ENCODE measurements at places on chromosomes 1 and 21. TPM values are rescaled to one million over a fixed set of nuclear protein-coding genes. Genes with fewer than 3 reads are reported as not detected.

The FCN3 gene
- not detected for polyA plus RNA-seq

The TFAP2E gene
- polyA plus RNA-seq: 1.5 TPM

The SYT14 gene
- polyA plus RNA-seq: not detected

The SEC16B gene
- 1.2 TPM for polyA plus RNA-seq

The PKLR gene
- not detected for polyA plus RNA-seq

The SPATA45 gene
- polyA plus RNA-seq: not detected

The KRTAP10-1 gene
- not detected for polyA plus RNA-seq

The NIPAL3 gene
- 9.6 TPM for polyA plus RNA-seq

DNA sequence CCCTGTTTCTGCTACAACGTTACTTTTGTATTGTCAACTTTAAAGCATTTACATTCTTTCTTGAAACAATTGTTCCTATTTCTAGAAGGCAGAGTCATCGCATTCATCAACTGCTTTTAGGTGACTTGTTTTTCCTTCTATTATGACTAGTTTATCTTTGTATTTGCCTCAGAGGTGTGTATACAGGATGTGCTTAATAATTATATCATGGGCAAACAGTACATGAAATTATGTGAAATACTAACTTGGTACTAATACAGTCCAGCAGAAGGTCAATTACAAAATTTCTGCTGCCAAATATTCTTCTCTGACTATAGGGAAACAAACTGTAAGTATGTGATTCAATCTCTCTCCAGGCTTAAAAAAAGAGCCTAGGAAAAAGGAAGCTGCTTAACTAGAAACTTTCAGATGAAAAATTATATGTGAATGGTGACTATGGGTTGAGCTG, 101.6 kb downstream of the C4BPA start:
- peak; percentile 42 for DNase-seq

DNA sequence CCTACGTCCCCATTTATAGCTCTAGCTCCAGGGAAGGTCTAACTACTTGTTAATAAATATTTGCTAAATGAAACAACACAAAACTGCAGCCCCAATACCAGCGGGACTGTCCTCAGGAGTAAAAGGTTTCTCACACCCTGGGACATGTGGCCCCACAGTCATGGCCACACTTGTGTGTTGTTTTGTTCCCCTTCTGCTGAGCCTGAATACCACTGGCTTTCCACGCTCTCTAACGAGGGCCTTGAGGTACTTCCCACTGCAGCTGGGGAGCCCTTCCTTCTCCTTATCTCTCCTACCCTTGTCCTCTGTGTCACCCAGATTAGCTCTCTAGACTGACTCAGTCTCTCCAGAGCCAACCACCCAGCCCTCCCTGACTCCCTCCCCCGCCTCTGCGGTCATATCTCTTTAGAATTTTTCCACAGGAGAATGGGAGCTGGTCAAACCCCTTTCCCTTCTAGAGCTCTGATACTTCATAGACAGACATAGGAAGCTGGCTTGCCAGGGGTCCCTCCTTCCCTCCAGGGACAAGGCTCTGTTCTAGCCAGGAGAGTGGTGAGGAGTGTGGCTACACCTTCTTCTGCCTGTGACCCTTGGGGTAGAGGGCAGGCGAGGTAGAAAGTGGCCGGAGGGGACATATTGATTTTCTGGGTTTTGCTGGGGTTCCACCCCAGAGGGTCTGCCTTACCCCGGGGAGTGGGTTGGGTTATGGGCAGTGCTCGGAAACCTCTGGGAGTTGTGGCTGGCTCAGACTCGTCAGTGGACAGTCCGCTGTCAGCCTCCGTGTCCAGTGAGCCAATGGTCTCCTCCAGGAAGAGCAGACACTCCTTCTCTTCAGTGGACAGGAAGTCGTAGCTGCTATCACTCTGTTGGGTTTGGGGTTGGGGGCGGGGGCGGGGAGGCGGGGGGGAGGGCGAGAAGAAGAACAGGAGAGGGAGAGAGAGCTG, 8.1 kb downstream of the C1orf116 start:
- DNase-seq: peak; percentile 64

DNA sequence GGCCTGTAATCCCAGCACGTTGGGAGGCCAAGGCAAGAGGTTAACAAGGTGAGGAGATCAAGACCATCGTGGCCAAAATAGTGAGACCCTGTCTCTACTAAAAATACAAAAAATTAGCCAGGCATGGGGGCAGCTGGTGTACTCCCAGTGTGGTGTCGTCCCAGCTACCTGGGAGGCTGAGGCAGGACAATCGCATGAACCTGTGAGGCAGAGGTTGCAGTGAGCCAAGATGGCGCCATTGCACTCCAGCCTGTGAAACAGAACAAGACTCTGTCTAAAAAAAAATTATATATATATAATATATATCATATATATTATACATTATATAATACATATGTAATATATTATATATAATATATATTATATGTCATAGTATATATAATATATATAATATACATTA, 249.2 kb upstream of the TPTE start:
- peak; percentile 7 for DNase-seq

DNA sequence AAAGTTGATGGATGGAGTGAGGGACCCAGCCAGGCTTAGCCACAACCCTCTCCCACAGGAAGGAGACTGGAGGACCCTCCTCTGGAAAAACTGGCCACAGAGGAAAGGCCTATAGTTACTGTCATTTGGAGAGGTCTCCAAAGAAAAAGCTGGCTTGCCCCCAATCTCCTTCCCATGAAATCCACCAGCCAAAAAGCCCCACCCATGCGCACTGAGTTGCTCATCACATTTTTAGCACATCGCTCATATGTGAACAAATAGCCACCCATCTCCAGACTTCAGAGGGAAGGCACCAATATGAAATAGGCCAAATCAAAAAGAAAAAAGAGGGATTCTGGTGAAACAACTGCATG, 36.9 kb upstream of the QSOX1 start:
- no peak for DNase-seq

GRCh38 chr1:233282582-233282886, 13.0 kb downstream of the PCNX2 start:
- no peak for DNase-seq

DNA sequence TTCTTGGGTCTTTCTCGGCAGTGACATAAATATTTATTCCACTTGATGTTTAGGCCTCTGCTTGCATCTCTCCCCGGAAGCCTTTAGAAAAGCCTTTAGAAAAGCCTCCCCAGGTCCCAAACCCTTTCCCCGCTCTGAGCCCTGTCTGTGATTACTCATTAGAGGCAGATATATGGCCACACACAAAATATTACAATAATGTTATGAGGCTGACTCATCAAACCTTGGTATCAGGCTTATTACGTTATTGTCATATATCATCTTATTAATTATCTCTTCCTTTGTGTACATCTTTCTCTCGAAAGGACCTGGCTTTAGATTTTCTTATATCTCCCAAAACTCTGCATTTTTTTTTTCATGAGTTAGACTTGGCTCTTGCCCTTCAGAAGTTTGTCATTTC, 69.5 kb downstream of the FGGY start:
- no peak for DNase-seq

DNA sequence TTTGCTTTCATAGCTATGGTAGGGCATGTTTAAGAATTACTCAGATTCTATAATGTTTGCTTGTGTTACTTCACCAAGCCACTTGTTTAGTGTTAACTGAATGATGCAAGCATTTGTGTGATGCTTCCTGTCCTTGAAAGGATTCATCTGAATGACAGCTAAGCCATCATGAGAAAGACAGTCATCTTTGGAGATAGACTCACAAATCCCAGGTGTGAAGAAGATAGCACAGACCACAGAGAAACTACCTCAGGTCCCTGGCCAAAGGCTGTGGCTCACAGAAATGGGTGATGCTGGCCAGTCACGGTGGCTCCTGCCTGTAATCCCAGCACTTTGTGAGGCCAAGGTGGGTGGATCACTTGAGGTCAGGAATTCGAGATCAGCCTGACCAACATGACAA, 321.4 kb downstream of the DPYD start:
- DNase-seq: no peak

GRCh38 chr1:55700359-55701130, 485.4 kb upstream of the USP24 start:
- DNase-seq: no peak

- DNase-seq: no peak
Observed at GRCh38 chr1:199907361-199907760, 120.1 kb upstream of the NR5A2 start.

DNA sequence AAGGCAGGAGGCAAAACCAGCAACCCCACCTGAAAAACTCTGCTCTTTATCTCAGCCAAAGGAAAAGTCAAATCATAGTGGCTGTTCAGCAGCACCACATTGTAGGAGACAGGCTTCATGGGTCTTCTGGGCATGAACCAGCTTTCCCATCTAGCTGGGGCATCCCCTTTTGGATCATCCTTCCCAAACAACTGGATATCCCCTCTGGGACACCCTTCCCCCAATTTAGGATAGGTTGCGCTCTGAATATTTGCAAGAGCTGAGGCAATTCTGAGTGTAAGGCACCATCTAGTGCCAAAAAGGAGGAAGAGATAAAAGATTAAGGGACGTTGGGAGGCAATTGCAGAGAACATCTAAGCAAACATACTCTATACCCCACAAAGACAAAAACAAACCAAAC, 295.8 kb downstream of the MATN1 start:
- DNase-seq: no peak

DNA sequence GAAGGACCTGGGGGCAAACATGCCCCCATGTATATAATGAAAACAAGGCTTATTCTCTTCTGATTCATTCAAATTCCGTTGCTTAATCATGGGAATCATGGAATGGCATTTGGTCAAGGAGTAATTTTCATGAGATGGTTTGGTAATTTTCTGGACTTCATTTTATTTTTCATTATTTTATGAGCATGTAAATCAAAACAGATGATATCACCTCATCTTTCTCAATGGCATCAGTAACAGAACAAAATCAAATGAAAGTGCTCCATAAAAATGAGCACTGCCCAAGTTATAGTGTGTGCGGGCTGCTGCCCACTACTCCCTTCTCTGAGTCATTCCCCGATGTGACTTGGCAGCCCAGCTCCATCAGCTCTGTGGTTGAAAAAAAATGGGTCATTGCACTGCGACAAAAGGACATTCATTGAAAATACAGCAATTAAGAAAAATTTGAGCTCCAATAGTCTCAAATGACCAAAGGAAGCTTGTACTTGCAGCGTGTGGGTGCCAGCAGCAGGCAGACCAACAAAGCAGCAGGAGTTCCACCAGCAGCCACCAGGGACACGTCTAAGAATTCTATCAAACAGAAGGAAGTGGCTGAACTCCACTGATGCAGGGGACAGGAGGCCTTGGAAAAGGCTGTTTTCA, 84.3 kb upstream of the VAV3 start:
- peak; percentile 77 for DNase-seq

DNA sequence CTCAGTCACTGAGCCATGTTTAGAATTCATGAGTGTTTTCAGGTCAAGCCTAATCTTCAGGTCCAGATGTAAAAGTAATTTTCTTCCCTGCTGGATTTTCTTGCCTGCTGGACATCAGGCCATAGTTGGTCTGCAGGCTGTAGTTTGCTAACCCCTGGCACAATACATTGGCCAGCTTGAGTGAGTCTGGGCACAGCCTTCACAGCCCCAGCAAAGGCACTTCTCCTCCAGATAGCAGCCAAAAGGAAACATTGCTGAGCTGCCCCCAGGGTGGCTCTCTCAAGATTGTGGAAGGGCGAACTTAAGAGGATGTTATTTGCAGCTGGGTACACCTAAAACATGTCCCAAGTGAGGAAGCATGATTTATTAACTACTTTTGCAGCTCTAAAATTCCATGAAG, 126.8 kb downstream of the PIK3R3 start:
- no peak for DNase-seq

Data from CD14-positive monocyte (primary cell).